ENCODE measurements at places on chromosomes 16 and 17. TPM values are rescaled to one million over a fixed set of nuclear protein-coding genes. Genes with fewer than 3 reads are reported as not detected.

HSD17B1 gene
- total RNA-seq, result 0.10 TPM

KCNAB3 gene
- 0.44 TPM for total RNA-seq

FN3K gene
- 0.68 TPM for total RNA-seq

GPRC5C gene
- 47.7 TPM for total RNA-seq

FASN gene
- total RNA-seq, result 100 TPM

COASY gene
- 23.0 TPM for total RNA-seq

SOST gene
- not detected for total RNA-seq

CCNF gene
- 3.6 TPM for total RNA-seq

ABCA8 gene
- 103 TPM for total RNA-seq

AGRP gene
- not detected for total RNA-seq

Data from cardiac ventricle fibroblast (primary cell).